ENCODE measurements at places on chromosomes 4 and X.

DNA sequence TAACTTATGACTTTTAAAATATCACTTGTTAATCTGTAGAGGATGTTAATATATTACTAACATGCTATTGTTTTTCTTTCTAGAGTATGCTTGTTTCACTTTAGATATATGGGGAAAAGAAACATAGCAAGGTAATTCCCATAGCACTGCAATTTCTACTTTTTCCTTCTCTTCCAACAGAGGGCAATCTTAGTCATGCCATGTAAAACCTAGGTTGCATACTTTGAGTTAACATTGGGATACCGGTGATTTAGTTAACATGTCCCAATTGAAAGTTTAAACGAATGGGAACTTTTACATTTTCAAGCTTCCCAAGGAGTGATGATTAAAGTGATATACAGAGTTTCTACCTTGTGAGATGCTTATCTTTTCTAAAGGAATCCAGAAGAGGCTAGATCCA lies 89.4 kb upstream of the IL13RA1 start:
- no peak for DNase-seq

DNA sequence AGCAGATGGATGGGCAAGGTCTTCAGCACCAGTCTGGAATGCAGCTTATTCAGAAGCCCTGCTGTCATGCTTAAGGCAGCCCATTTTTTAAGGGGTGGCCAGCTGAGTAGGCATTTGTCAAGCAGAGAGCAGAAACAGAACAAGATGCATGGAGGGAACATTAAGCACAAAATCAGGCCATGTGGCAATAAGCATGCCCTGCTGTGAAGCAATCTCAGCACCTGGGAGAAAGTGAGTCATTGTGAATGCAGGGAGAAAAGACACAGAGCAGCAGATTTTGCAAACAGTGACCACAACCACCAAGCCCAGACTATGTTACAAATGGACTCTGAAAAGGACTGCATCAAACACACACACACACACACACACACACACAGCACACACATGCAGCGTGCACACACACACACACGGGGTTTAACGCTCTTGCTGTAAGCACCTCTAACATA lies 94.1 kb upstream of the GALNT7 start:
- no peak for DNase-seq

GRCh38 chrX:39491548-39492297 lies 606.0 kb downstream of the BCOR start:
- DNase-seq: no peak

GRCh38 chrX:30592831-30593230 lies 15.3 kb upstream of the TASL start:
- no peak for DNase-seq

GRCh38 chrX:131841496-131842437 lies 181.3 kb upstream of the STK26 start:
- DNase-seq: no peak

DNA sequence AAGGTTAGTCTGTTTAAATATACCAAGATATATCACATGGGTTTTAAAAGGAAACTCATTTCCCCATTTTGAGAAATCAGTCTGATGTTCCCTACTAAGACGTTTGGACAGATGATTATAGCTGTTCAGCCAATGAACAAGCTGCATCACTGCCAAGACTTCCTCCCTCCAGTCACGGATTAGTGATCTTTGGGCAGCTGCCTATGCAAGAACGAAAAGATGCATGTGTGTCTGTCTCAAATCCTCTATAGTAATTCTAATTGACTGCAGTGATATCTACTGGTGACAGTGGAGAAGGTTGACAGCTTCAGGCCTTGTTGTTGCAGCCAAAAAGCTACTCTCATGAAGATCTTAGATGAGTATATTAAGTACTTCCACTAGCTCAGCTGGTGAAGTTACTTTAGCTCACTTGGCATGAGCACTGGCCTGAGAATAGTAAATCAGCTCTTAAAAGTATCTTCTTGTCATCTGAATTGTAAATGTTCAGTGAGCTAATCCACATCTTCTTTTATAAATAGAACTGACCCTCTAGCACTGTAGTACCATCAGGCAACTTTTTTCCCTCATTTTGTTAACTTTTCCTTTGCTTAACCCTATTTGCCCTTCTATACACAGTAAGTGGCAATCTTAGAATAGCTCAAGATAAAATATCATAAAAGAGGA lies 134.5 kb upstream of the PCDH10 start:
- no peak for DNase-seq

GRCh38 chr4:158841540-158841939 lies 72.7 kb downstream of the FNIP2 start:
- DNase-seq: no peak
